ENCODE measurements at places on chromosomes 11 and 22.

GRCh38 chr11:63813035-63813562, at the start of gene SPINDOC:
Gene SPINDOC (plus strand): TSS chr11:63813456. CDS start chr11:63813687, 231 bp downstream.
- peak; percentile 69 for DNase-seq

GRCh38 chr11:11969380-11970215, 38.8 kb downstream of the DKK3 start:
- DNase-seq: no peak

GRCh38 chr11:120079750-120080610, 57.9 kb downstream of the TRIM29 start:
- no peak for DNase-seq

DNA sequence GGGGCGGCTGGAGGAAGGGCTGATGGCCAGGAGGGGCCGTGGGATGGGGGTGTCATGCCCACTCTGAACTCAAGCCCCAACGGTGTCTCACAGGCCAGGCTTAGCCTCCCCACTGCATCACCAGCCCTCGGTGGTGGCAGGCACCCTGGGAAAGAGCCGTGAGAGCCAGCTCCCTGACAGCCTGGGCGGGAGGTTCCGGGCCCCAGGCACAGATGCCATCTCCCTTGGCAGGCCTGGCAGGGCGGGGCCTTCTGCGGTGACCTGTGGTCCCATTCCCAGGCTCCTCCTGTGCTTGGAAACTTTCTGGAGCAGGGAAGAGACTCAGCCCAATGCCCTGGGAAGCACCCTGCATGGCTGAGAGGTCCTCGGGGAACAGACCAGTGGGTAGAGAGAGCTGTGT, 4.8 kb downstream of the PHLDA2 start:
- DNase-seq: no peak

- DNase-seq: no peak
Observed at GRCh38 chr11:11247086-11247485, 106.0 kb downstream of the CSNK2A3 start.

DNA sequence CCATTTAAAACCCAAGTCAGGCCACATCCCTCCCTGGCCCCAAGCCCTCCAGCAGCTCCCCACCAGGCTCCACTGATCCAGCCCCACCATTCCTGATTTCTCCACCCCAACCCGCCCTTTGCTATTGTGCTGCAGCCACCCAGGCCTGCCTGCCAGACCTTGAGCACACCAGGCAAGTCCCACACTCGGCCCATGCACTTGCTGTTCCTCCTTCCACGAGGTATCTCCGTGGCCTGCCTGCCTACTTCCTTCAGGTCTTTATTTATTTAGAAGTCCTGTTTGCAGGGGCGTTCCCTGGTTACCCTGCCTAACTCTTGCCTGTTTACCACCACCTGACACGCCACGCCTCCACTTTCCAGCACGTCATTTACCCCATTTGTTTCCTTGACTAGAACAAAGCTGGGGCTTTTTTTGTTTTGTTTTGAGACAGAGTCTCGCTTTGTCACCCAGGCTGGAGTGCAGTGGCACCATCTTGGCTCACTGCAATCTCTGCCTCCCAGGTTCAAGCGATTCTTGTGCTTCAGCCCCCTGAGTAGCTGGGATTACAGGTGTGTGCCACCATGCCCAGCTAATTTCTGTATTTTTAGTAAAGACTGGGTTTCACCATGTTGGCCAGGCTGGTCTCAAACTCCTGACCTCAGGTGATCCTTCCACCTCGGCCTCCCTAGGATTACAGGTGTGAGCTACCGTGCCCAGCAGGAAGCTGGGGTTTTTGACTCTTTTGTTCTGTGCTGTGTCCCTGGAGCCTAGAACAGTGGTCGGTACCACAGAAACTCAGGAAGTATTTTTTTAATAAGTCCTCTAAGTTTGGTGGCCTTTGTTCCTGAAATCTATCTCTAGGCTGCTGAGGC, 6.7 kb downstream of the CENPM start:
- peak; percentile 94 for DNase-seq

DNA sequence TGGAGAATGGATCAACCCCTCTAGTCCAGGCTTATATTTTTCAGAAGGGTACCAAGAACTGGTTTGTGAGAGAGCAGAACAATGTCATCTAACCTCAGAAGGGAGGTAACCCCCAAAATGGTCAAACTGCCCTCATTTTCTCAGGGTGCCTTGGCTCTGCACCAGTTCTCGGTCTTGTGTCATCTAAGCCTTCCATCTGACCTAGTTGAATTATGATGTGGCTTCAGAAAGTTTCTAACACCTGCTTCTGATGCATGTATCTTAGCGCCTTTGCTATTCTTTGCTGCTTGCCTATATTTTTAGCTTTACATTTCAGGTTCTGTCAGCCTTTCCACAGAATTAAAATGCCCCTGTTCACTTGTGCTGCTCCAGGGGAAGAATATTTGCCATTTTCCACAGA, 91.7 kb upstream of the E2F8 start:
- DNase-seq: no peak

DNA sequence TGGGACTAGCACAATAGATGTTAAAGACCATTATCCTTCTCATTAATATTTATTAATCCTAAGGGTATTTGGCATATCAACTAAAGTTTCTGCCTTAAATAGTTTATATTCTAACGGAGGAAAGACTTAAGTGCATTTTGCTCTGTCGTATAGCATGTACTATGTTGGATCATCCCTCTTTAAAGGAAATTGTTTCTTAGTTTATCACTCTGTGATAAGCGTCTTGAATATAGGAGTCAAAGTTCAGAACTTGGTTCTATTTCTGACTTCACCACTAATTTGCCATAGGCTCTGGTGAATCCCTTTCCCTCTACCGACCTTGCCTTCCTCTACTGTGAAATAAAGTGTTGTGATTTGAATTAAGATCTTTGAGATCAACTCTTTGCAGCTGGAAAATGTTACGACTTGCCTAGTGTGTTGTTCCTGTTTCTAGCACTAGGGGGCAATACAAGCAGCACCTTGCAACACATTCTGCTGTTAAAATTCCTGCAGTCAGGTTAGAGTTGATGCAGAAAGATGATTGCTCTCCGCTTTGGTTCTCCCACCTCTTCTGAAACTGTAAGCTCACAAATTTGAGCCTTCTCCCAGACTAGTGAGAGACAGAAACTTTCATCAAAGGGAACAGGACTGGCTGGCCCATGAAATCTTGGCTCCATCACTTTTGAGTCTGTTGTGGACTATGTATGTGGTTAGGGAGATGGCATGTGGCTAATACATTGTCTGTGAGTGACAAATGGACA, 27.8 kb upstream of the ZNRF3 start:
- DNase-seq: peak; percentile 22

DNA sequence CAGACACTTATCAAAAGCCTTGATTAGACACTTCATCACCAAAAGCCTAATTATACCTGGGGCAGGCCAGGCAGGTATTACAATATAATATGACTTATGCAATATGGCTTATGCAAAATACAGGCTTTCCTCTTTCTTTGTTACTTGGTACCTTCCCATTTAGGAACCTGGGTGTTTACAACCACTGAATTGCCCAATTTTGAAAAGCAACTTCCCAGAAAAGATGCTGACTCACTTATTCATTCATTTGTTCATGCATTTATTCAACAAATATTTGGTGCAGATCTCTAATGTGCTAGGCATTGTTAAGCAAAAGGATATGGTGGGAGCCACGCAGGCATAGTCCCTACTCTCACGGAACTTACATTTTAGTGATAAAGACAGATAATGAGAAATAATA, 13.6 kb upstream of the JAML start:
- DNase-seq: no peak

DNA sequence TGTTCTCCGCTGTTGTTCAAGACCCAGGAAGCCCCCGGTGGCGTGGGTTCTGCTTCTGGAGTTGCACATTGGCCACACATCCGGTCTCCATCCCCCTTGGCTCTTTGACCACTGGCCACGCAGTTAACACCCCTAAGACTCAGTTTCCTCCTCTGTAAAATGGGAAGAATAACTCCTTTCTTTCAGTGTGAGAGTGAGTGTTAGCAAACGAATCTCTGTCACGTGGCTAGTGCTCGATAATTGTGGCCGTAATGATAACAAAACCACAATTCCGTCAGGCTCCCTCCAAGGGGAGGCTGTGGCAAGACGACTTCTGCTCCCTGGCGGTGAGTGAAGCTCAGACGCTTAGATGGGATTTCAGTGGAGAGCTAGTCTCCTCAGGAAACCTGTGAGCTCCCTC, 315.2 kb upstream of the B3GAT1 start:
- DNase-seq: no peak

DNA sequence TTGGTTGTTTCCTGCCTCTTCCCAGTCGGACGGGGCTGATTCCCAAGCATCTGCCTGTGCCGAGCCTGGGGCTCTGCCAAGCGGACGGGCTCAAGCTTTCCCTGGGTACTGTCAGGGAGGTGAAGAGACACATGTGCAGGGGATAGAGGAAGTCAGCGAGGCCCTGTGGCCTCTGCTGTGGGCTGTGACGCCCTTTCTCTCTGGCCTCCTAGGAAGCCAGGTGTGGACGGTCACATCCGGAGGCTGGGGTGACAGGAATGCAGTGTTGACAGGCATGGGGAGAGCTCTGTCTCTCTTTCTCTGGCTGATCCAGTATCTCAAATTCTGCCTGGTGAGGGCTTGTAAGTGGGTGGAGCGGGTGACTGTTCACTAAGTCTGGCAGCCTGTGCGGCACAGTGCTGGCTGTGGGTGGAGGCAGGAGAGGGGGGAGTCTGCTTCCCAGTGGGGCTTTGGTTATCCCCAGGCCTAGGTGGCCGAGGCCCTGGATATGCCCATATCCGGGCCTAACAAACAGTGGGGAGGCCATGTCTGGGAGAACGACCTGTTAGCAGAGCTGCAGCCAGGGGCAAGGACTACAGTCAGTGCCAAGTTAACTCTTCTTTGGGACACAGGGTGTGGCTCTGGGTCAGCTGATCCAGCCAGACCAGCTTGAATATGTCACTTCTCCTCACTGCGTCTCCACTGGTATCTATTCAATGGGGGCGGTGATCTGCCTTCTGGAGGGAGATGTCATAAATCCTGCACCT, 1.9 kb downstream of the KCTD17 start:
- DNase-seq: no peak

DNA sequence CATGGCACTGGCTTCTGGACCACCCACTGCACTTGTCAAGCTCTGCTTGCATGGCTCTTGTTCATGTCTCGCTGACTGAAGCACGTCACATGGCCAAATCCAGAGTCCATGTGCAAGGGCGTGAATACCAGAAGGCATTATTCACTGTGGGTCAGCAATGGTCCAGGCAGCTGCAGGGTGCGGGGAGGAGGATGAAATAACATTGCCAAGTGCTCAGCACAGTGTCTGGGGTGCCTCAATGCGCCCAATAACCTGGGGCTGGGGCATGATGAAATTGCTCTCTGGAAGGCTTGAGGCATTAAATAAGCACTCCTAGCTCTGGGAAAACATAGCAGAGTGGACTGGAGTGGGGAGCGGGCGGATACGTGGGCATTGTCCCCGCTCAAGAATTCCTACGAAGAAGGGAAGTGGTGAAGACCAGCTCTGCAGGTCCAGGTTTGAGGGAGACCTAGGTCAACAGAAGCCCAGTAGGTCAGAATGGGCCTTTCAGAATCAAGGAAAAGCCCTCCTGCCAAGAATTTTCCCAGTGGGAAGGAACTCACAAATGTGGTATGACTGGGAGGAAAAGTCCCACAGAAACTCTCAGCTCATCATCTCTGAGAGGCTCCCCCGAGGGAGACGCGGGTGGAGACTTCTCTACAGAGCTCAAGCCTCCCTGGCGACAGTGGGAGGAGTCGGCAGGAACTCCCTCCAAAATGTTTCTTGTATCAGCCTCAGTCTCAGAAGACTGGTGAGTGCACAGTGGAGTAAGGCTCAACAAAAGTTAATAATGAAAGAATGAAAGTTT, 15.3 kb upstream of the ACCSL start:
- DNase-seq: no peak

- DNase-seq: no peak
Observed at GRCh38 chr11:44840521-44841251, 110.0 kb downstream of the TP53I11 start.

DNA sequence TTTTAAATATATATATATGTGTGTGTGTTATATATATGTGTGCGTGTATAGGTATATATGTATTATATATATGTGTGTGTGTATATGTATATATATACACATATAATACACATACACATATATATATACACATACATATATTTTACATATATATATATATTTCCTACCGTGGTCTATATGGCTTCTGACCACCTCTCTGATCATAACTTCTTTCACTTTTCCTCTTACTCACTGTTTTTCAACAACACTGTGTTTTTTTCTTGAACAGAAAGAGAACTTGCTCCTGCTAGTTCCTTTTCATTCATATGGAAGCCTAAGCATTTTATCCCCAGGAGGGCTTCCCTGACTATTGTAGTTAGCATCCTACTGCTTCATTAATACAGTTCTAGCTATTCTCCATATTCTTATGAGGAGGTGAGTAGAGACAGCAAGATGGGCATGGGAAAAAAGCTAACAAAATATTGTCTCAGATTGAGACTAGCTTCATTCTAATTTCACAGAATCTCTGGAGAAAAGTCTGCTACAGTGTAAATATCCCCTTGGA, 38.5 kb upstream of the CTSC start:
- no peak for DNase-seq

GRCh38 chr22:48662476-48663135, 1165.1 kb downstream of the BRD1 start:
- no peak for DNase-seq

DNA sequence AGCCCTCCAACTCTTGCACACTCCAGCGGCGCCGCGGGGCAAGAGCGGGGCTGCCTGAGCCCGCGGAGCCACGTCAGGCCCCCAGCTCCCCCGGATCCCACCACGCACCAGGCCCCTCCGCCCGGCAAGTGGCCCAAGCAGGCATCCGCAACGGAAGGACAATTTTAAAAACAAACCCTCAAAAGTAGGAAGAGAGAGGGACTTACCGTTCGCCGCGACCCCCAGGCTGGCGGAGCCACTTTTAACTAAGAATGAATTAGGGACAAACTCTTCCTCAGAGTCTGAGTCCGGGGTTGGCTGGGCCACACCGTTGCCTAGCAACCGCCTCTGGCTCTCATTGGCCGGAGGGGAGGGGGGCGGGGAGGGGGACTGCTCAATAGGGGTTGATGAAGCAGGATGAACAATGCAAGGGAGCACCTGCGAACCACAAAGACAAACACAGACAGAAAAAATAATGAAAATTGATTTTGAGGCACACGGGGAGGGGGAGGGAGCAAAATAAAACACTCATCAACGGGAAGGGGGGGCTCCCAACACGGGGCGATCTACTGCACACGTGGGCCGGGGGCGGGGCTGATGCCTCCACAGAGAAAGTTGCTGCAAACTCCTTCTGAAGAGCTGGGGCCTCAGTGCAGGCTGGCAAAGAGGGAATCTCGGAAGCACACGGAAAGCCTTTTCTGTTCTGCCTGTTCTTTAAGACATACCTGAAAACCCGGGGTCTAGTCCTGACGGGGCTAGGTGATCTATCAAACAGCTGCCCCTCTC, 387.5 kb upstream of the NARS2 start:
- DNase-seq: no peak

GRCh38 chr11:64222651-64223000, 3.4 kb downstream of the TRPT1 start:
- DNase-seq: no peak

- no peak for DNase-seq
Observed at GRCh38 chr11:995752-996420, 40.6 kb downstream of the MUC6 start.

GRCh38 chr11:126149759-126150625, 61.5 kb downstream of the RPUSD4 start:
- DNase-seq: no peak
